Endothelial cell (in vitro differentiated cells): ENCODE measurements at places on chromosomes 4 and X.

DNA sequence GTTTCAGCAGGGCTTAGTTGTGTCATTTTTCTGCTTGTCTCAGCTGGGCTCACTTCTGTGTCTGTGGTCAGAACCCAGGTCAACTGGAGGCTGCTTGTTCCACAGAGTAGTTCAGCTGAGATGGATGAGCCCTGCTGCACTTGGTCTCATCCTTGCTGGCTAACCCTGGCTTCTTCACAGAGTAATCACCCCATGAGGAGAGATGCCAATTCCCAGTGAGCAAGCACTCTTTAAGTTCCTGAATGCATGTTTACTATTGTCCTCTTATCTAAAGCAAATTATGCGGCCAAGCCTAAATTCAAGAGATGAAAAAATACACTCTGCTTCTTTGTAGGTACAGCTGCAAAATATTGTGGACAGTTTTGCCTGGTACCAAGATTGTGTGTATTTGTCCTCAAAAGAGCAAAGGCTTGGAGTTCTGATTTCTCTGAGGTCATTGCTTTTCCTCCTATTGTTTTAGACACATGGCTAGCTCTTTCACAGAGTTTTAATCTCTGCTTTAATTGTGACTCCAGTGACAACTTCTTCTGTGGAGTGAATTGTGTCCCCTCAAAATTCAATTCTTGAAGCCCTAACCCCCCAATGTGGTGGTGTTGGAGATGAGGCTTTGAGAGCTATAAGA is 236.6 kb upstream of the ANKRD50 start:
- no peak for DNase-seq

DNA sequence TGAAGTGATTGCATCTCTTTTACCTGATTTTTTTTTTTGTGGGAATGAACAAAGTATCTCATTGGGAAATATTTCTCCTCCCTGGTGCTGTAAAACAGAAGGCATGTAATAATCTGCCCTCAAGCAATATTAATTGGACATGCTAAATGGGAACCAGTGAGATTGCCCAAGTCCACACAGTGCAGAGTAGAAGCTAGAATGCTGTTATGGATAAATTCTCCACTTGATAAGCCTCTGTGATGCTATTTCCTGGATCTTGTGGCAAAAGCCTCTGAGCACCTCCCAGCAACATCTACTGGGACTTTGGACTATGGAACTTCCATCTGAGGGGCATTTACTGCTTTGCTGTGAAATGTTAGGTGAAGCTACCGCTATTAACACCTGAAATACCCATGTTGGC is 46.9 kb upstream of the YTHDC1 start:
- no peak for DNase-seq

DNA sequence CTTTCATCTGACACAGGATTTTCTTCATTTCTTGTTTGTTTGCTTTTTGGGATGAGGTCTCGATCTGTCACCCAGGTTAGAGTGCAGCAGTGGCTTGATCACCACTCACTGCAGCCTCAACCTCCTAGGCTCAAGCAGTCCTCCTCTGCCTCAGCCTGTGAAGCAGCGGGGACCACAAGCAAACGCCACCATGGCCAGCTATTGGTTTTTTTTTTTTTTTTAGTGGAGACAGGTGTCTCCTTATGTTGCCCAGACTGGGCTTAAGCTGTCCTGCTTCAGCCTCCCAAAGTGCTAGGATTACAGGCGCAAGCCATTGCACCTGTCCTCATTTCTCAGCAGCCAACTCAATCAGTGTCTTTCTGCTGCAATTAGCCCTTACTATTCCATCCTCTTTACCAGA is 10.3 kb downstream of the SPRY1 start:
- DNase-seq = no peak

DNA sequence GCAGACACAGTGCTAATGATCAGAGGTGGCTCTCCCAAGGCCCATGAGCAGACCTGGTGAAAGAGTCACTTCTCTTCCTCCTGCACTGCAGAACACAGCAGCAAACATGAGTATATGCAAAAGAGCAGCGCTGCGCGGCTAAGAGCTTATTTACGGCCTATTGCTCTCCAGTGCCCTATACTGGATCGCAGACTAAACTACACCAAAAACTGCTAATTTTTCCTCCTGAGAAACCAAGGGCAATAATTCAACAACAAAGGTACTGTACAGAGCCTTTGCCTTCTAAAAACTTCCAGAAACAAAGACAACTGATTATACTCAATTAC is 702.5 kb downstream of the ARAP2 start:
- DNase-seq = no peak

DNA sequence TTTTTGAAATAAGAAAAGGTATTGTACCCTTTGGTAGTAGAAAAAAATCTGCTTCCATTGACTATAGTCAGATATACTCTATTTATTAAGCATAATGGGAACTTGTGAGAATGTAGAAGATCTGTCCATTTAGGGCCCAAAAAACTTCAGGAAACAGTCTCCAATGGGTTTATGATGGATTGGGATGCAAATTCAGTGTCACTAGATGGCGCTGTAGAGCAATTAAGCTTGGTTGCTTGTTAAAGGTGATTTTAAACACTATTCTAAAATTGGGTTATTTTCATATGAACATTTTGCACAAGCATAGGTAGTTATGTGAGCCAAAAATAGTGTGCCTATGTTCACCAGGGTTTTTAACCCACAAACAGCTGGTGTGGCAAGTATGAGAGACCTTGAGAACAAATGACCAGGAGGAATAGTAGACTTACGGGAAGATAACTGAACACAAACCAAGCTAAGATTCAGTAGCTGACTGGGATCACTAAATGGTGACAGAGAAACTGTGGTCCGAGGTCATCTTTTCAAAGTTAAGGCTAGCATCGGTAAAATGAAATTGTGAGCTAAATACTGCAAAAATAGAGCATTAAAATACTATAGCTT is 80.3 kb upstream of the LSM6 start:
- peak; percentile 47 for DNase-seq

- no peak for DNase-seq
Observed at GRCh38 chrX:101408532-101408841, 465 bp downstream of the HNRNPH2 start.

- no peak for DNase-seq
Observed at GRCh38 chr4:74714611-74715130, 79.7 kb downstream of the BTC start.

DNA sequence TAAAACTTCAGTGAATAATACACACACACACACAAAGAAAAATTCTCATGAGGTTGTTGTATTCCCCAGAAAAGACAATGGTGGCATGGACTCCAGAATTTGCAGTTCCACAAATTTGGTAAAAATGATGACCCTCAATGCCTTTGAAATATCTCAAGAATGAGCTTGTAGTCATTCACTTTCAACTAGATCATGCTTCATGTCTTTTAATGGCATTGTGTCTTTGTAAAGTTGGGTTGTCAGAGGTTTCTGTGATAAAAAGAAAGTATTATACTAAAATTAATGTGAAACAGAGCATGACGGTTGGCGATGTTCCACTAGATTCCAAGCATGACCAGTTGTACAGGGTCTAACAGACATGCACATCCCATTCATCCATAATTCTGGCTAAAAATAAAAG is 685.0 kb upstream of the FRG1 start:
- DNase-seq = no peak
